ENCODE measurements at places on chromosomes 12 and 14.
A peak's percentile ranks its signal among the peaks of the same experiment; 100 is the strongest.

DNA sequence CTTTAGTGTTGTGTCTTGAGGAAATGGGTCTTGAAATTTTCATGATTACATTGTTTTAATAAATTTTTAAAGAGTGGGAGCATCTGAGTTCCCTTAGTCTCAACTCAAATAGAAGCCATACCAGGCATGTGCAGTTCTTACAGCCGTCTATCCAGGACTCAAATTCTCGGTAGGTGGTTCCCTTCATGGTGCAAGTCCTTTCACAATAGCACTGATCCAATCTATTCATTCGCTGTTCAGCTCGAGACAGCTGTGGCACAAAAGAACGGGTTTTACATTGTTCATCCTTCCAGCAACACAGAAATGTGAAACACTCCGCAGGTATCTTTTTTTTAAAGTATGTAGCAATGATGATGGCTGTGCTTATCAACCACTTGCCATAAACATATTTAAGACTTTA is 100.2 kb downstream of the NELL2 start:
- no peak for DNase-seq

DNA sequence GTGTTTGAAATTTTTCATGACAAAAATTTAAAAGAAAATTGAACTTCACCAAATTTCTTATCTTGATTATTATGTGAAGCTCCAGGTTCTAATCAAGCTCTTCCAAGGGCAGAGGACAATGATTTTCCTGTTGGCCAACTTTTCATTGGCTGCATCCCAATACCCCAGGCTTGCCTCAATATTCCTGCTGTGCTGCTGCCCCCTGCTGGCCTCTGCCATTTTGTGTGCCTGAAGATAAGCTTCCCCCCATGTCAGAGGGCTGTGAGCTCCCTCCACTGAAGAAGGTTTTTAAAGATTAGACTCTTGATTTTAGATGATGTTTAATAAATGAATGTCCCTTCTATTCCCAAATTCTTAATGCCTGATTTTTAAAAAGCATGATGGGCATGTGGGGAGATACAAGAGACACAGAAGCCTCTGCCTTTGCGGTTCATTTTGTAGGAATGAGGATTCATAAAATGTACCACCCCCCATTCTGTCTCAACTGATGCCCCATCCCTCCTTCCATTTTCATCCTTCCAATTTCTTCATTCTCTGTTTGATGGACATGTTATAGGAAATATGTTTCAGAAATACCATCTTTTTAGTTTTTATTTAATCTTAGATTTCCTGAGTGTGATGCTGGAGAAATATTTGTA is 76.7 kb upstream of the RGS6 start:
- peak; percentile 56 for DNase-seq

DNA sequence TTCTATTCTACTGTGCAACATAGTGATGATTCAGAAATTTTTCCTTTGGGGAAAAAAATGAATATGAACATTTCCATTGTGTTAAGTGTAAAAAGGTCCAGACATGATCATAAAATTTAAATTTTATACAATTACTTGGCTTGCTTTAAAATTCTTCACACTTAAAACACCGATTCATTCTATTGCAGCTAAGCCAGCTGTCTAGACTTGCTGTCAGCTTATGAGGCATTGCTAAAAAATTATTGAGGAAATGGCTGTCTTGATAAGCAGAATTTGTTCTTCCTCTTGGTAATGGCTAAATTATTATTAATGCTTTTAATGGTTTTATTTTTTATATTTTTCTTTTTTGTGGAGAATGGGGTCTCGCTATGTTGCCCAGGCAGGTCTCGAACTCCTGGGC is 1.8 kb downstream of the LYSET start:
- no peak for DNase-seq

DNA sequence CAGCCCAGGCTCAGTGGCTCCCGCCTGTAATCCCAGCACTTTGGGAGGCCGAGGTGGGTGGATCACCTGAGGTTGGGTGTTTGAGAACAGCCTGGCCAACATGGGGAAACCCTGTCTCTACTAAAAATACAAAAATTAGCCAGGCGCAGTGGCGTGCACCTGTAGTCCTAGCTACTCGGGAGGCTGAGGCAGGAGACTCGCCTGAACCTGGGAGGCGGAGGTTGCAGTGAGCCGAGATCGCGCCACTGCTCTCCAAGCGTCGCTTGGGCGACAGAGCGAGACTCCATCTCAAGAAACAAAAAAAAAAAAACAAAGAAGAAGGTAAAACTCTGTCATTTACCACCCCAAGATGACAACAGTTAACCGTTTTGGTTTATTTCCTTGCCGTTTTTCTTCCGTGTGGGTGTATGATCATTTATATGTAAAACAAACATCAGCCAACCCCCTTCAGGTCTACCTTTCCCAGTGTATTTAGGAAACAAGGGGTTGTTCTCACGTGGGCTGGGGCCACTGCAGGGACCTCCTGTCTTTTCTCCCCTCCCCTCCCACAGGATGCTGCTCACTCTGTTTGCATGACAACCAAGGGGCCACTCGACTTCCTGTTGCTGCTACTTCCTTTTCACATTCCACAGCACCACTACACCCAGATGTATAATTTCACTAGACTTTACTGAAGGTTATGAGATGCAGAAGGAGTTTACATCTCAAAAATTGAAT is 13.6 kb downstream of the TTC9 start:
- DNase-seq = peak; percentile 85

GRCh38 chr14:38721822-38722431 is 381.1 kb downstream of the SEC23A start:
- peak; percentile 29 for DNase-seq

DNA sequence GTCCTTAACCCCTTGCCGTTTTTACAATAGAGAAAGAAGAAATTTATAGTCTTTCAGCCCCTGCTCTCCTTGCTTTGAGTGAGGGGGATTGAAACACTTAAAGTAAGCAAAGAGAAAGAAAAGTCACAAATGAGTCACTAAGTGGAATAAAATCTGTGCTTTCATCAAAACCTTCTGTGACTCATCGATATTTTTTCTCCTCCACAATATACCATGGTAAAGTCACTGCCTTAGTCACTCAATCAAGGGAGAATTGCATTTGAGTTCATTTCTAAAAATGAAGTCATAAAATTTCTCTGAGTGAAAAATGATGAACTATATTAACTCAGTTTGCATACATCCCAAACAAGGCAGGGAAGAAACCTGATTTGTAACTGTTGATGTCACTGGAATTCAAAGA is 470.3 kb downstream of the FOXG1 start:
- DNase-seq = no peak

DNA sequence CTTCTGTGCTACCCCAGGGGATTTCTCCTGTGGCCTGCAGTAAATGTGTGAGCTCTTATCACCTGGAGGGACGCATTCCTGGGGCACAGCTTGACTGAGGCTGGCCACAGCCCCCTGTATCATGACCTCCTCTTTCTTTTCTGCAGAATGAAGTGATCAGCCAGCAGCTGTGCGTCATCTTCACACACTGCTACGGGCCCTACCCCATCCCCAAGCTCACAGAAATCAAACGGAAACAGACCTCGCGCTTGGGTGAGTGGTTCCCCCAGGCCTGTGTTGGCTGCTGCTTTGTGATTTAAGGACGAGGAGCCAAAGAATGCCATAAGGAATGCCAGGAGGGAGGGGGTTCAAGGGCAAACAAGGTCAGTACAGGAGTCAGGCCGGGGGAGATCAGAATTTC is 50.5 kb upstream of the PWP1 start:
- no peak for DNase-seq

DNA sequence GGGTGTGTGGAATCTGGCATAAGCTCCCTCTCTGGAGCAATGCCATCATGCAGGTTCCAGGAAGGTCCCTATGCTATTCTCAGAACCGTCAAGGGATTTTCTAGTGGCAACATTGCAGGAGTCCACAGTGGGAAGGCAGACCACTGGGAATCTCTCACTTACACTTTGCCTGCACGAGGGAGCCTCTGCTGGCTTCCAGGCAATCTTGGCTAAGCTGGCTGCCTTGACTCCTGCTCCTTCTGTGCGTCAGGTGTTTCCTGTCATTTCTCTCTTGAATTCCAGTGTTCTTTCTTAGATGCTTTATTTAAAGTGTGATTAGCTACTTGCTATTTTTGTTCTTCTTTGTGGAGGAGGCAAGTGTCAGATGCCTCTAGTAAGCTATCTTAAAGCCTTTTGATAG is 414.0 kb upstream of the ATP2B1 start:
- DNase-seq = no peak

GRCh38 chr14:94103554-94104150 is 6.9 kb upstream of the IFI27 start:
- no peak for DNase-seq

DNA sequence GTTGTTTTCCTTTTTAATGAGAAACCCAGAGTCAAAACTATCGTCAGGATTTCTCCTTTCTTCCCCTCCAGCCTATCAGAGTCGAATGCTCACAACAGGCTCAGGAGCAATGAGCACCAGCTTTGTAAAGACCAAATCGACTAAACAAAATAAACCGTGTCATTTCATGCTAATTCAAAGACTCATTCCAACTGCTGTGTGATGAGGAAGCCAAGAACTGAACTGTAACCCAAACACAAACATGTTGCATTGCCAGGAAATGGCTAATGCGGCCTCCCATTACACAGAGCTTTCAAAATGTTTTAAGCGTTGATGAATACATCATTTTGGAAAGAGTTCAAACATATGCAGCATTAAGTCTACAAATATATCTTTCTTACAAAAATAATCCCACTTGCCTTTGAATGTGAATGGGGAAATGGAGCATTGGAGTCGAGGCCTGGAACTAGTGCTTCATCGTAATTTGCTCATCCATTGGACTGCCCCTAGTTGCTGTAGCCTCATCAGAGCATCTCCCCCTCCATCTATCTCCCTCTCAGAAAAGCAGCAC is 349.5 kb downstream of the GXYLT1 start:
- no peak for DNase-seq

DNA sequence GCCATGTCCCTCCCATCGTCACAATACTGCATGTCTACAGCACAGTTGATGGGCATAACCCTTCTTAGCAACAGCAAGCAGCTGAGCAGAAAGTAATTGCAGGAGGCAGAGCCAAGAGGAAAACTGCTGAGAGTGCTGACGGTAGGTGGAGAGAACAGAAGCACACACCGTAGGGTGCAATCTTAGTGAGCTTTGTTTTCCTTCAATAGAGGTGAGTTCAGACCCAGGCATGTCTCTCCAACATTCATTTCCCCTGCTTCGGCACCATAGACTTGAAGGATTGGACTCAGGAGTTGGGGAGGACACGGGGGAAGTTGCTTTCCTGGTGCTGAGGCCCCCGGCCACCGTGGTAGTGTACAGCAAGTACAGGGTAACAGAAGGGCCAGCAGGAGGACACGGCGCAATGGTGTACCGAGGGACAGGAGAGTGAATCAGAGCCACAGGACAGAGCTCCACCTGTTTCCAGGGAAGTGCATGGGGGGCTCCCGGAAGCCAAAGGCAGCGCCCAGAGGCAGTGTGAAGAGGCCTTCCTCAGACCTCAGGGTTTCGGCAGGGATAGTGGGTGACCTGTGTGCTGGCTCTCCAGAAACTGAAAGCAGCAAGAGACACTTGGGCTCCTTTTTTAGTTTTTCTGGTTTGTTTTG is 36.3 kb upstream of the SINHCAF start:
- DNase-seq = no peak

- no peak for DNase-seq
Measured at GRCh38 chr12:69383074-69383473, 23.5 kb downstream of the YEATS4 start.

GRCh38 chr12:87338681-87339080 is 690.5 kb downstream of the C12orf50 start:
- DNase-seq = no peak

DNA sequence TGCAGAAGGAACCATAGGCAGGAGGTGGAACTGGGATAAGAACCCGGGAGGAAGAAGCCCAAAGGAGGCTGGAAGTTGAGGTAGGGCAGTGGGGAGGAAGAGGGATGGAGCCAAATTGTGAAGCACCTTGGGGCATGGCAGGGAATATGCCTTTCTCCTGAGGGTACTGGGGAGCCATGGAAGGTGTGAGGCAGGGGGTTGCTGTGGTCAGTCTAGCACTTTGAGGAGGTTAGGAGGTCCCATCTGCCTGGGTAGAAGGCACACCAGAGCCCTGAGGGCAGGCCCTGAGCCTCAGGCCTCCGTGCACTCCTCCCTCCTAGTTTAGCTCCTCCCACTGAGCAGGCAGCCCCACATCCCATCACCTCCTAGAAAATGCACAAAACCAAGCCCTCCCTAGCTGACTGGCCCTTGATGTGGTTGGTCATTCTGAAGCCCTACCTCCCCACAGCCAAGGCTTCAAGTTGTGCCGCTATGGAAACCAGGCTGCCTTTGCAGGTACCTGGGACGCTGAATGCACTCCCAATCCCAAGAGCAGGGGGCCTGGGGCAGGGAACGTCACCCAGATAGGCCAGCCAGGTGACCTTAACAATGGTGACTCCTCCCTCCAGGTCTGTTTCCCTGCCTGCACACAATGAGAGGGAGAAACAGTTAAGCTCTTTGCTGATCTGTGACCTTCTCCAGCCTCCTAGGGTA is 15.1 kb downstream of the PHETA1 start:
- no peak for DNase-seq

- DNase-seq = no peak
Measured at GRCh38 chr14:105447651-105448640, 26.7 kb upstream of the CRIP2 start.

DNA sequence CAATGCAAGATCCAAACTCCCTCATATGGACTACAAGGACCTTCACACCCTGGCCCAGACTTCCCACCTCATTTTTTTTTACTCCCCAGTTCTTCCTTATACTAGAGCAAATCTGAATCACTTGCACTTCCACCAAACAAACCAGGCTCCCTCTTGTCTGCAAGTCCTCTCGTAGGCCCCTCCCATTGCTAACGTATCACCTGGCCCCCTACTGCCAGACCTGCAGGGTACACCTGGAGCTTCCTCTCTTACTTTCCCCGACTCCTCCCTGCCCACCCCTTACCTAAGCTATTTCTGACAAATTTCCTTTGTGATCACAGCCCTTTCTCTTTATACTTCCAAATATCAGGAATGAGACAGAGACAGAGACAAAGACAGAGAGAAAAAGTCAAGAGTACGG is 463.9 kb downstream of the GALC start:
- no peak for DNase-seq

DNA sequence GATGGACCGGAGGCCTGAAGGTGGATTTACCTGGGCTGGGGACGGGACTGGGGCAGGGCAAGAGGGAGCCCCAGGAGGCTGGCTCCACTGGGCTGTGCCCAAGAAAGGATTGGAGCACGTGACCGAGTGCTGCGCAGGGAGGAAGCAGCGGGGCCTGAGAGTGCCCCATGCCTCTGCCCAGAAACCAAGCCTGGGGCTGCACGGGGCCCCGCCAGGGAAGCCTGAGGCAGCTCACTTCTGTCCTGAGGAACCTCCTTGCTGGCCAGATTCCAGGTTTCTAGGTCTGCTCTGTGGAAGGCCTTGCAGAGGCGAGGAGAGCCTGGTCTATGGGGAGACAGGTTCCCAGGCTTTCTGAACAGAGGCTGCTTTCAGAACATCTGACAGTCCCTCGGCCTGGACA is 10.4 kb downstream of the NGB start:
- DNase-seq = no peak

- no peak for DNase-seq
Measured at GRCh38 chr14:61499991-61500390, 178.6 kb downstream of the PRKCH start.

- no peak for DNase-seq
Measured at GRCh38 chr12:108751821-108752220, 20.5 kb upstream of the CORO1C start.

All from activated CD4-positive, alpha-beta T cell treated with anti-CD3 and anti-CD28 coated beads, Interleukin-2, Interleukin-4, amounts not matched to agents 100 ng/mL and 50 ng/mL, durations not matched to agents 16 hours and 8 hours (primary cell).